Chondrocyte (in vitro differentiated cells): ENCODE measurements at places on chromosomes 5 and 9. TPM values are rescaled to one million over a fixed set of nuclear protein-coding genes. Genes with fewer than 3 reads are reported as not detected.

GRCh38 chr5:133245191-133246052 is 193.6 kb downstream of the HSPA4 start:
- peak; percentile 33 for DNase-seq

- DNase-seq = no peak
These were observed 518.1 kb downstream of the AGTPBP1 start for GRCh38 chr9:85223506-85224125.

- DNase-seq = no peak
These were observed 7.3 kb upstream of the RASEF start for GRCh38 chr9:83070261-83070660.

DNA sequence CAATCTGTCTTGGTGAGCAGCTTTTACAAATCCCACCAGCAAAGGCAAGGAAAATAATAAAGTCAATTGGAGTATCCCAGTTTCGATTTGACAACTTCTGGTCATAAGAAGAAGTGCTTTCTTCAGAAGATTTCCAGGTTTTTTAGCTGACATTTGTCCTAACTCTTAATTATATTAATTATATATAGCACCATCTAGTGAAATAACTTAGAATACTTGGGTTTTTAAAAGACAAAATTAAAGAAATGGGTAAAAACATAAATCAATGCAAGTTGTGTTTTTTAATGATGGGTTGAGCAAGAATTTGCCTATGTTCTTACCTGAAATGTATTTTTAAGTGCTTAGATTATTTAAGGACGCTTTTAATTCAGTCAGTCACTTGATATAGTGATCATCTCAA is 421.8 kb downstream of the ACTL7B start:
- no peak for DNase-seq

- DNase-seq = no peak
These were observed 180.4 kb downstream of the MLLT3 start for GRCh38 chr9:20441711-20442423.

DNA sequence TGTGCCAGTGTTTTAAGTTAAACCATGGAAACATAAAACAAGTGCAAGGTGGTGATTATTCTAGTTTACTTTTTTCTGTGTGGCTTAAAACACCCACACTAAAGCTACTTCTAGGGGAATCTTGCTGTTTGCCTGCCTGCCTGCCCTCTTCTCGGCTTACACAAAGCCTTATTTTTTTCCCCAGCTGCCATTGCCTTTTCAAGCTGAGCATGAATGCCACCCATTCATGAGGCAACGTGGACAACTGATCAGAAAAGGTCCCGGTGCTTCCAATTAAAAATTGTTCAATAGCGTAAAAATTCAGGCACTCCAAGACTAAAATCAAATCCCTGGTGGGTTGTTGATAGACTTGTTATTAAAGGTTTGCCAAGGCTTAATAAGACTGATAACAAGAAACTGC is 401.4 kb downstream of the TMEM161B start:
- no peak for DNase-seq

GRCh38 chr9:89482901-89483361 is 15.0 kb downstream of the SEMA4D start:
- no peak for DNase-seq

- DNase-seq = no peak
These were observed 194.3 kb upstream of the PIK3R1 start for GRCh38 chr5:68021227-68021626.

DNA sequence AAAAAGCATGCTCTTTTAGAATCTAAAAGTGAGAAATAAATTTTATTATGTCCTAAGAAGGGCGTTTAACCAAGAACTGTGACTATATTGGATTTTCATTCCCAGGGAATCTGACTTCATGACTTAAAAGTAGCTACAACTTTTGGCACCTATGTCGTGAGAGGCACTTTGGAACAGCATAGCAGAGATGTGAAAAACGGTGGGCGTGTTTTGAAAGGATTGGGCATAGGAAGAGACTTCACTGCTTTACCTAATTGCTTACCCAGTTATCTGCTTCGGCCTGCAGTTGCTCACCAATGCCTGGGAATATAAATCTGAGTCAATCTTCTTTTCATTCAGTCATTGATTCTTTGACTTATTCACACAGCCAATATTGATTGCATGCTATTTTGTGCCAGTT is 363.4 kb downstream of the DNAH5 start:
- no peak for DNase-seq

GRCh38 chr5:16178745-16179372 is 732 bp downstream of the MARCHF11 start:
- peak; percentile 92 for DNase-seq

GRCh38 chr5:36624277-36624676 is 17.9 kb downstream of the SLC1A3 start:
- no peak for DNase-seq

GRCh38 chr5:32934529-32934928 is 223.4 kb downstream of the NPR3 start:
- DNase-seq = no peak

GRCh38 chr5:179269781-179270543 is 75.3 kb downstream of the ADAMTS2 start:
- DNase-seq = peak; percentile 61

- DNase-seq = no peak
These were observed 111.9 kb upstream of the MTAP start for GRCh38 chr9:21690561-21690960.

DNA sequence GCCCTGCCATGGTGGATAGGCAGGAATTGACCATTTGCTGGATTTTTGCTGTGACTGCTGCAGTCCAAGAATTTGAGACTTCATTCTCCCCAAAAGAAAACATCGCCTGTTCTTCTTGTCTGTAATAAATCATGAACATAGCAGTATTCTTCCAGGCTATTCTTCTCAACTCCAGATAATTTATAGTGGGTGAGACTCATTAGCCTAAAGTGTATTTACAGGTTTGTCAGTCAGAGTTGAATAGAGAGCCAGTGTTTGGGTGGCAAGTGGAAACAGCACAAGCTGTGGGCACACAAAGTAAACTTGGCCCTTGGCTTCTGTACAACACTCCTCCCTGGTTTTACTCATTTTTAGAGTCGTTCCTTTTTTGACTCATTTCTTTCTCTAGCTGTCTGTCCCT is 128.2 kb upstream of the VCAN start:
- no peak for DNase-seq

GRCh38 chr9:20630241-20630943 is 8.1 kb upstream of the MLLT3 start:
- no peak for DNase-seq

DNA sequence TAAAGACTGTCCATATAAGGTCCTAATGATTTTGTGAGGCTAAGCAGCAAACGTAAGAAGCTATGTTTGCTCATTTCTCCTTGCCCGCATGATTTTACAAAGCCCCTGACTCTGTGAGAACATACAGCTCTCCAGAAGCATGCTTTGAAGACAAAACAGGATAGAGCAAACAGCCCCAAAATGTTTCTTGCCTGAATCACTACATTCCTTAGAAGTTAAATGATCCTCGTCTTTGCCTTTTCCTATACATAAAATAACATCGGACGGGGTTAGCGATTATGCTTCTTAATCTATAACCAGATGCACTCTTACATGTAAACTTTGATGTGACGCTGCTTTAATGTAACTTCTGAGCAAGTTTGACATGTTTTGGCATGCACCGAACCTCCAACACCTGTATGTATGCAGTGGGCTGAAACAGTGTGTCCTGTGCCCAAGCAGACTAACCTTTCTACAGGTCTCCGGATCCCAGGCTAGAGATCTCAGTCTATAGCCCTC is 353.7 kb downstream of the CETN3 start:
- no peak for DNase-seq

DNA sequence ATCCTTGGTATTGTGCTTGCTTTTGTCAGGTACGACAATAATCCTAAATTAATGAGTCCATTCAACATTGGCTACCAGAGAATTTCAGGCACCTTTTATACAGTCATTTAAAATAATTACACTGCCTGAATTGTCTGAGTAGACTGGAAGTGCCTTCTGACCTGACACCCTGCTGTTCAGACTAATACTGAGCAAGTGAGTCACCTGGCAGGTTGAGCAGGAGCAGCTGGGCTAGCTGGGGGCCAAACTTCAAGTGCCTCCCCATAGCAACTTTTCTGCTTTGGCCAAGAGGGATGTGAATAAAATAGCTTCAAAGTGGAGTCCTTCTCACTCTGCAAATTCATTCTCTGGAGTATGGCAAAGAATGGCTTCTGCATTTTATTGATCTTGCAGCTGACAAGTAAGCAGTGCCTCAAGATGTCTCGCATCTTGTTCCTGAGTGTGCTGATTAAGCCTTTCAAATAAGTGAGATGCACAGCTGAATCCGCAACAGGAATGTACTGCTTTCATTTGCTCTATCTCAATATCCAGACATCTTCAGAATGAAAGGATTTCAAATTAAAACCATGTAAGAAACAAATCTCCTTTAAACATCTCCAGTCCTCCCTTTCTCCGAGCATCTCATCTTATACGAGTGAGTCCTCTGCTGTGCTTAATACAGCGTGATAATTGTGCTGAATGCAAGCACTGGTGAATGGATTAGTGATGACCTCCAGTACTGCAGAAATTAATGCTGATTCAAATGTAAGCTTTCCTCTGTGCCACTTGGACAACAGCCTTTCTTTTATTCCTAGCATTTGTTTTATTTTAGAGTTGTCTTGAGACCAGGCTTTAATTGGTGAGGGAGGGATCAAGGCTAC is 271.2 kb downstream of the EDIL3 start:
- no peak for DNase-seq

GRCh38 chr9:73039271-73040263 is 86.7 kb upstream of the ALDH1A1 start:
- DNase-seq = no peak

DNA sequence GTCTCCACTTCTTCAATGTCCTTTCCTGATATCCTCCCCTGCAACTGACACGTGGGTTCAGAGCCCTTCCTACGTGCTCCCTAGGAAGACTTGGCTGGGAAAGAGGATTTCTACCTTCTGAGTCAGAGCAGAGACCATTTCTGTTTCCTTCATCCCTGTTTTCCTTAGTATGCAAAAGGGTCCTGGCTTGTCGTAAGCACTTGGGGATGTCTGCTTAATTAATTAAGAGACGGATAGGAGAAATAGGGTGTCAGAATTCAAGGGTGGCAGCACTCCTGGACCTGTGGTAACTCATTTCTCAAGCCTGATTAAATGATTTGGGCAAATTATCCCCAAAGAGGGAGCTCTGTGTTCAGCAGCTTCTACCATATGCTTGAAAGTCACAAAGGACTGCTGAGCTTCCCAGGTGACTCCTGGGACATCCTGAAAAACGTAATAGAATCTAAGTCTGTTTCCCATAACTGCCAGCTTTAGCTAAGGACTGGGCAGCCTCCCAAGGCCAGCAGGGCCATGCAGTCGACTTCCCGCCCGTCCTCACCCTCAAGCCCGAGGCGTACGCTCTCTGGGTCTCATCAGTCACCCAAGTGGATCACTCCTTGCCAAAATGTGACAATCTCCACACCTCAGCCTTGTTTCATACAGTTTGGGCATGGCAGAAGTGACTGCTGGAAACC is 20.5 kb downstream of the ABCA1 start:
- DNase-seq = no peak

DNA sequence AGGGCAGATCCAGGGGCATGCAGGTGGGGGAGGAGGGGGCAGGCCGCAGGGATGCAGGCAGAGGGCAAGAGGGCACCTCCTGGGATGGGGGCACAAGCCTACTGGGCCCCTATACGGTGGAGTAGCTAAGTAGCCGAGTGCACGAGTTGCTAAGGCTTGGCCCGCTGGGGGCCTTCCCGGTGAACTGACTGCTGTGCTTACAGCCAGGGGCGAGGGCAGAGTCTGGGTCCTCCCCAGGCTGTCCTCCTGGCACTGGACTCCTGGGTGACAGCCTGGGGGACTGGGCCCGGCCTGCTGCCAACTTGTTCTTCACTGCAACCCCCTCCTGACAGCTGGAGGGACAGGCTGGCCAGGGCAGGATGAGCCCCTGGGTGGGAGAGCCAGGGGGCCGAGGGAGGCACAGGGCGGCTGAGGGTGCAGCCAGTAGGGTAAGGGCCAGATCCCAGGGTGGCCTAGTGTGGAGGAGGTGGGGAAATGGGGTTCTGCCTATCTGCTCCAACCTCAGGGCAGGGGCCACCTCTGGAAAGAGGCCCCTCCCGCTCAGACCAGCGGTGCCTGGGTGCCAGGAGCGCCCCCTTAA is 1.7 kb upstream of the EGFL7 start:
- DNase-seq = no peak

GRCh38 chr9:85064811-85065371 is 395.4 kb downstream of the NTRK2 start:
- DNase-seq = no peak

- DNase-seq = no peak
These were observed 329.4 kb downstream of the MAN2A1 start for GRCh38 chr5:110019119-110019518.

- no peak for DNase-seq
These were observed 313.6 kb downstream of the KCTD16 start for GRCh38 chr5:144484124-144484897.

GRCh38 chr5:147382776-147383175 is 127.1 kb downstream of the DPYSL3 start:
- DNase-seq = no peak

The FGF18 gene
- total RNA-seq = 1.7 to 18.1 TPM (median 2.1 TPM) in 3 replicates

The HAVCR1 gene
- total RNA-seq = 0.15 TPM in 1 of 3 replicates, not detected in the others

The SLC6A19 gene
- not detected in 3 replicates for total RNA-seq

The QRFP gene
- not detected in 3 replicates for total RNA-seq

The NMUR2 gene
- not detected in 3 replicates for total RNA-seq

The PCDHA11 gene
- total RNA-seq = 6.0 to 10.7 TPM (median 6.1 TPM) in 3 replicates

The C5orf34 gene
- 1.8 to 2.4 TPM (median 1.9 TPM) in 3 replicates for total RNA-seq

The ACTBL2 gene
- 0.10 TPM in 1 of 3 replicates, not detected in the others for total RNA-seq

The NTRK2 gene
- 37.6 to 77.6 TPM (median 40.0 TPM) in 3 replicates for total RNA-seq

The SLC25A2 gene
- 0.15 to 0.48 TPM (median 0.41 TPM) in 3 replicates for total RNA-seq

The FBP1 gene
- not detected in 3 replicates for total RNA-seq

The TAF11L12 gene
- total RNA-seq = not detected in 3 replicates

The NRARP gene
- 0.39 to 6.9 TPM (median 6.7 TPM) in 3 replicates for total RNA-seq

The ZFP37 gene
- total RNA-seq = 3.3 to 4.3 TPM (median 3.6 TPM) in 3 replicates
